Globus pallidus (tissue), 1 donor: ENCODE measurements at places on chromosomes 6 and 20.
A peak's percentile ranks its signal among the peaks of the same experiment; 100 is the strongest.

GRCh38 chr20:47456952-47457724, 44.5 kb upstream of the NCOA3 start:
- DNase-seq: no peak

DNA sequence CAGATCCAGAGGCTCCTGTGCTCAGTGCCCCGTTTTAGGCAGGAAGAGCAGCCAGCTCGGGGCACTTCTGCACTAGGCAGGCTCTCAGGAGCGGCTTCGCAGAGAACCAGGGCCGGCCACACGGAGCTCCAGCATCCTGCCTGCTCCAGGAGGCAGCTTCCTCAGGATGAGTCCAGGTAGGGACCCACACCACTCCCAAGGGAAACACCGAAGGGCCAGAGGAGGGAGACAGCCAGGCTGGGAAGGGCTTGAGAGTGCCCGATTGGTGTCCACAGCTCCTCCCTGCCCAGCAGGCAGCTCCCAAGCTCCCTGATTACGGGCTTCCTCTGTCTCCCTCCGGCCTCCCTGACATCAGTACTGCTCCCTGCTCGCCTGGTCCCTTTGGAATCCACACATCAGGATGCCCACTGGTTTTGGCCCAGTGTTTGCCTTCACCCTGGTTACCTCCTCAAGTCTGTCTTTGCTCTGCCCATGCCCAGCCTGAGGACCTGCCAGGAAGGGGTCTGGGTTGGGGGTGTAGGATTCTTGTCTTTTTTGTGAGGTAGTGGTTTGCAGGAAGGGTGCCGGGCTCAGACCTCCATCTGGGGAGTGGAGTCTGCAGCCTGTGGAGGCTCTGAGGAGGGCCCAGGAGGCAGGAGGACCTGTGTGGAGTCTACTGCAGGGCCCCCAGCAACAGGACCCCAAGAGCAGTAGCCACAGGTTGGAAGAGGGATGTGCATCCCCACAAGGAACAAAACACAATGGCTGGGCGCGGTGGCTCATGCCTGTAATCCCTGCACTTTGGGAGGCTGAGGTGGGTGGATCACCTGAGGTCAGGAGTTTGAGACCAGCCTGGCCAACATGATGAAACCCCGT, 11.2 kb upstream of the PYGB start:
- no peak for DNase-seq

GRCh38 chr6:5132731-5133130, 47.6 kb downstream of the PPP1R3G start:
- DNase-seq: peak; percentile 69

GRCh38 chr20:44264287-44264686, 17.2 kb downstream of the GDAP1L1 start:
- no peak for DNase-seq

GRCh38 chr20:33890557-33890956, 79.4 kb downstream of the CHMP4B start:
- no peak for DNase-seq

DNA sequence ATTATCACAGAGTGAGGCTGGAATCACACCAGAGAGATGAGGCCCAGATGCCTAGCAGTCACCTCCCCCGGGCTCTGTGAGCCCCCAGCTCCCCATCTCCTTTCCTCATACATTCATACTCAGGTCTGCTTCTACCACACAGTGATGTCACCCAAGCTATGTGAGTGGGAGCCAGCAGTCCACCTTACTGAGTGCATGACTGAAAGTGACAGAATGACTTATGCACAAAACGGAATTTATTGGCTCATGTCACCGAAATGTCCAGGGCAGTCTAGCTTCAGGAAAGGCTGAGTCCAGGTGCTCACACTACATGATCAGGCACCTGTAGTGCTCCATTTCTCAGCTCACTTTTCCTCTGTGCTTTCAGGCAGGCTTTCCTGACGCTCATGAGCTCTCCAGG, 36.7 kb upstream of the CCN6 start:
- no peak for DNase-seq

GRCh38 chr20:56414842-56415765, 3.0 kb downstream of the CASS4 start:
- DNase-seq: no peak

DNA sequence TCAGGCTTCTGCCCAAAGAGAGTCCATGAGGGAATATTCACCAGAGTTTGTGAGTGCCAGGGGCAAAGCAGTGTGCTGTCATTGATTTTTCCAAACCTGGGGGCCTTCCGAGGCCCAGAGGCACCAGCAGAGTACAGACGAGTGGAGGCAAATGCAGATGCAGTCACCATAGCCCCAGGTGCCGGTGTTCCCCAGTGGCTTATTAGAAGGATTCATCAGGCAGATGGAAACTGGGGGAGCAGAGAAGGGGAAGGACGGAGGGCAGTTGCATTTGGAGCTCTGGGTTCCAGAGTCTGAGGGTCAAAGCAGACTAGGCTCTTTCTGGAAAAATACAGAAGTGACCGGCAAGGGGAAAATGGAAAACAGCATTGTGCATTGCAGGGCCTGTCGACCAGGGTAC, 184.2 kb downstream of the ANKRD60 start:
- DNase-seq: no peak

DNA sequence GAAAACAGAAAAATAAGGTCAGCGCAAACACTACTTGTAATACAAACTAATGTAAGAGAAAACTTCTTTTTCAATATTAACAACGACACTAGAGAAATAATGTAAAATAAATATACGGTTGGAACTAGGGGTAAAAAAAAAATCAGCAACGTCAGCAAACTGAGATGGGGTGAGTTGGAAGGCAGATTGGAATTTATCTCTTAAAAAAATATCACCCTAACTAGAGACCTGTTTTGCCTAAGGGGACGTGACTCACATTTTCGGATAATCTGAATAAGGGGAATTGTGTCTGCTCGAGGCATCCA, 705 bp upstream of the UTRN start:
- peak; percentile 3 for DNase-seq

GRCh38 chr6:5968817-5969734, 37.6 kb downstream of the NRN1 start:
- DNase-seq: no peak

GRCh38 chr6:28506807-28507475, 8.7 kb downstream of the GPX6 start:
- no peak for DNase-seq

DNA sequence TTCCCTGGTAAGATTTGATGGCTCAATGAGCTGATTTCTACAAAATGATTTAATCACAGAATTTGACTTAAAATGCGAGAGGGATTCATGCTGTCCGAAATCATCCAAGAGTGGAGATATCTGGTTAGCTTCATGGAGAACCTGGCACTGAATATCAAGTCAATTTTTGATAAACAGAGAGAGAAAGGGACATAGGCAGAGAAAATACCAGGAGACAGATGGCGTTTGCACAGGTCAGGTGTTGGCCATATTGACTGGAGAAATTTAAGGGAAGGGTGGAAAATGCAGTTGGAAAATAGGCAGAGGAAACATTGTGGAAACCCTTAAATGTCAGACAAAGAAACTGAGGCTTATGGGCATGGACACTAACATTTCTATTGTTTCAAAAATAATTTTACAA, 47.0 kb downstream of the BCAS1 start:
- no peak for DNase-seq

DNA sequence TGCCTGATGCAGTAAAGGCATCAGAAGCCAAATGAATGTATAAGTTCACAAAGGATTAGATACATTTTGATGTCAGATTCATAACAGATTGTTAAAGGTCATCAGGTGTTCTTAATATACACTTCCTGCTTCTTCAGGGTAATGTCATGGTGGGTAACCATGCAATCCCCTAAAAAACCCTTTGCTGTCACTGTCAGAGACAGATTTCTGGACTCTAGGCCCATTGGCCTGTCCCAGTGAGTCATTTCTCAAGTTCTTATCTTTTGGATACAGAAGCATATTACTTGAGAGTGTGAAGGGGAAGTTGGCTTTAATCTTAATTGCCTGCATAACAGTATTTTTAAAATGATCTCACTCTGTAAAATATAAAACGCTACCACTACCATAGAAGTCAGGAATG, 895.6 kb upstream of the MAP3K7 start:
- DNase-seq: no peak
